Activated T-cell treated with anti-CD3 and anti-CD28 coated beads for 4 hours (primary cell): ENCODE measurements at places on chromosomes 7 and 10.

- DNase-seq = no peak
Observed at GRCh38 chr10:94936721-94937120, 1.7 kb upstream of the CYP2C9 start.

DNA sequence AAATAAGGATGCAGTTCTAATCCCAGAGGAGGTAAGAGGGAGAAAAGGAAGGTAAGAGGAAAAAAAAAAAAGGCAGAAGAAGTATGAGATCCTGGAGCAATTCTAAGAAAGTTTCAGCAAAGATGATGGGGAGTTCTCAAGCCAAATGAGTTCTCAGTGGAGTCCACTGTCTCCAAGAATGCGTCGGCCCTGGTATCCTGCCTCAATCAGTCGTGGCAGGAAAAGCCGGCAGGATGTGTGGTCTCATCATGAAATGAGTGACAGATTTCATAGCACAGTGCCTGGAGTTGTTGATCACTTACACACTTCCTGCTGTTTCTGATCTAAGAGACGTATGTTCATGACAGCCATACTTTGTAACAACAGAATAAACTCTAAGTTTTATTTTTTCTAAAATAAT lies 554.9 kb downstream of the NXPH1 start:
- DNase-seq = no peak

DNA sequence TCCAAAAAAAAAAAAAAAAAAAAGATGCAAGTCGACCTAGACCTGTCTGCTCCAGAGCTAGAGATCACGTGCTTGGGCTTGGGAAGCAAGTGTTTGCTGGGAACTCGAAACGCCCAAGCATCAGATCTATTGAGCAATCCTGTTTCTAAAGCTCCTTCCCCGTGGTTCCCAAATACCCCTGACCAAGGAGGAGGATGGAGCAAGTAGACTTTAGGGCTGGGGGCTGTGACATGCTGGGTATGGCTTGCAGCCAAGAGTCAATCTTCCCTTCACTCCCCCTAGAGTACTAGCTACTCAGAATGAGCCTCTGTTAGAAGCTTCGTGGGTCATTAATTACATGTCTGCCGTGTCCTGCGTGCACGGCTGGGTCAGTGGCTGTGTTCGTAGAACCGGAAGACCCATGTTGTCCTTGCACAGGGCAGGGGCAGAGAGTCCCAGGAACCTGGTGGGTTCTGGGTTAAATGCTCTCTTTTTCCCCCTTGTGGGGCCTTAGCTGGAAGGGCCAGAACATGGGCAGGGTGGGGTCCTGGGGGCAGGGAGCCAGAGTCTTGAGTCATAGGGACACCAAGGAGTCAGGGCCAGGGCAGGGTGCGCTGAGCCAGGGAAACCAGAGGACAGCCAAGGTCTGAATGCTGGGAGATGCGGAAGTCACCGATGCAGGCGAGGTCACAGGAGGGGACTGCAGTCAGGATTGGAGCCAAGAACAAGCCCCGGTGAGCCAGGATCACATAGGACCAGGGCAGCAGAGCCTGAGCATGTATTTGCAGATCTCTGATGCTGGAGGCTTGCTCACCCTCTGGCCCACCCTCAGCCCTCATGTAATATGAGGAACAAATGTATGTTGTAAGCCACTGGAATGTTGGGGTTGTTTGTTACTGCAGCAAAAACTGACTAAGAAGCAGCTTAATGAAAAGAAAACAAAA lies 34.6 kb upstream of the TPST1 start:
- DNase-seq = no peak

- no peak for DNase-seq
Observed at GRCh38 chr7:46583656-46584055, 662.6 kb upstream of the IGFBP3 start.

GRCh38 chr7:66043681-66044497 lies 31.7 kb upstream of the ASL start:
- DNase-seq = no peak

DNA sequence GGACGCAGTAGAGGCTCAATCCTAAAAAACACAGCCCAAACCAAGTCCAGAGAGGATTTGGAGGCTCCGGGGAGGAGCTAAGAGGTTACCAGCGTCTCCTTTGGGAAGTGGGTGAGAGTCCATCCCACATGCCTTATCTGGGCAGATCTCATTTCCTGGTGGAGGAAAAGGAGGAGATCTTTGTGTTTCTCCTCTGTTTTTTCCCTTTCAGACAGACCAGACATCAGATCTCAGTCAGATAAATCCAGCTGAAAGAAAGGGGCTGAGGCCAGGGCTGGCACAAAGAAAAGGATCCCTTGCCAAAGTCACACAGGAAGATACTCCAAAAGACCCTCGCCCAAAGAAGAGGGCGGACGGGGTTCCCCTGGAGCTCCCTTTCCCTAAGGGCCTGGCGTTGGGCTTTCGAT lies 58.3 kb upstream of the COMTD1 start:
- no peak for DNase-seq

DNA sequence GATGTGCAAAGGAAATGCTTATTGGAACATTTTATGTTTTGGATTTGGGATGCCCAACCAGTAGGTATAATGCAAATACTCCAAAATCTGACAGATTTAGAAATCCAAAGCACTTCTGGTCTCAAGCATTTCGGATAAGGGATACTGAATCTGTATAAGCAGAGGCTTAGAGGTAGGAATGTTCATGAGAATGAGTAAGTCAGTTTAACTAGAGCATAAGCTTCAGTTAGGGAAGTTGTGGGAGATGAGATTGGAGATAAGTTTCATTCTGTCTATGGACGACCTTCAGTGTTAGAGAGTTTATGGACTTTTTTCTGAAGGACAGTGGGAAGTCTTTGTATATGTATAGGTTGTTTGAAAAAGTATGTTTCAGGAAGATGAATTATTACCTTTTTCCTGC lies 10.4 kb downstream of the TAX1BP1 start:
- no peak for DNase-seq

DNA sequence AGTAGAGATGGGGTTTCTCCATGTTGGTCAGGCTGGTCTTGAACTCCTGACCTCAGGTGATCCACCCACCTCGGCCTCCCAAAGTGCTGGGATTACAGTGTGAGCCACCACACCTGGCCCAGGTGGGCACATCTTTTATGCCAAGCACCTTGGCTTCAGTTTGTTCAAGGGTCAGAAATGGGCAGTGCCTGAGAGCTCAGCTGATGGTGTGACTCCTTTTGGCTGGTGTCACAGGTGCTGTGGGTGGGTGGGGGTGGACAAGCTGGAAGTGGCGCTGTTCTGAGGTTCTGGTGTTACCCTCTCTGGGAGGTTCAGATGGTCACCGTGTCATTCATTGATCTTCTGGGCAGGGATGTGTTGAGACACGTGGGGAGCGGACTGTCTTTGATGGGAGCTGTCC lies 11.5 kb downstream of the ADCY1 start:
- no peak for DNase-seq

- no peak for DNase-seq
Observed at GRCh38 chr10:114077815-114078219, 34.2 kb downstream of the ADRB1 start.
